CD4-positive, alpha-beta T cell treated with Interleukin-2 at 100 ng/mL for 4 hours (primary cell): ENCODE measurements at places on chromosomes 12 and 14.

GRCh38 chr12:62799126-62799736, 135.7 kb downstream of the PPM1H start:
- peak; percentile 68 for DNase-seq

GRCh38 chr12:78060186-78060585, 229.5 kb downstream of the NAV3 start:
- DNase-seq, result no peak

DNA sequence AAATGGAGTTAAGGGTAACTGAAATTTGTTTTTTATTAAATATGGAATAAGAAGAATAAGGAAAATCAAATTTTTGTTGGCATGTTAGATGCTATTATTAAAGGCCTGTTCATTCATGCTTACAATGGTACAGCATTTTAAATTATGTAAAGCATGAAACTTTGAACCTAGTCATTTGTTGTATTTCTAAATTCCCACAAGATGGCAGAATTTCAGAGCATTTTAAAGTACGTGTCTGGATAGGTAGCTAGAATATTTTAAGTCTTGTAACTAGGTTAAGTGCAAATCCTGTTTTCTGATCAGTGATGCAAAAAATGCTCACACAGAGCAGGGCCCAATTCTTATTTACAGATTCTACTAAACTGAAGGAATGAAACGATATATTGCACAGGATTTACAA, 585.6 kb upstream of the MIS18BP1 start:
- DNase-seq, result no peak

DNA sequence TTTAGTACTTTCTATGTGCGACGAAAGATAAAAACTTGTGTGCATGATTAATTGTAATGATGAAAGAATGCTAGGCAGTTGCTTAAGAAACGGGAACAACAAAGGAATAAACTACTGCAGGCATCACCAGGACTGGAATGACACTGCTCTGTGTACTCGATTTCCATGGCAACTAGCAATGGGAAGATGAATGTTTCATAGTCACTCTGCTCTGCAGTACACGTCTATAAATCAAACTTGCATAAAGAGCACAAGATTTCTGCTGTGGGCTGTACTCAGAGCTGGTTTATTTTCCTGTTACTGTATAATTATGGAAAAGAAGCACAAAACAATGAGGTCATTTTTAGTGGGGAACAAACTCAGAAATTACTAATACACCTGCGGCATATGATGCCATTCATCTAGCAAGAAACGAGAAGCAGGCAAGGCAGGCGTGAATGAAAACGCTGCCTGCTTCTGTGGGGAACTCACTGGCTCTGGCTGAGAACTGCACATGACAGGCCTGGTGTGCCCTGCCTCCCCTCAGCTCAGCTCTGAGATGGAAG, 41.8 kb downstream of the EFCAB11 start:
- DNase-seq, result no peak

- no peak for DNase-seq
Observed at GRCh38 chr12:118391424-118391823, 15.1 kb downstream of the SUDS3 start.

- no peak for DNase-seq
Observed at GRCh38 chr12:91772411-91772810, 373.2 kb downstream of the BTG1 start.

DNA sequence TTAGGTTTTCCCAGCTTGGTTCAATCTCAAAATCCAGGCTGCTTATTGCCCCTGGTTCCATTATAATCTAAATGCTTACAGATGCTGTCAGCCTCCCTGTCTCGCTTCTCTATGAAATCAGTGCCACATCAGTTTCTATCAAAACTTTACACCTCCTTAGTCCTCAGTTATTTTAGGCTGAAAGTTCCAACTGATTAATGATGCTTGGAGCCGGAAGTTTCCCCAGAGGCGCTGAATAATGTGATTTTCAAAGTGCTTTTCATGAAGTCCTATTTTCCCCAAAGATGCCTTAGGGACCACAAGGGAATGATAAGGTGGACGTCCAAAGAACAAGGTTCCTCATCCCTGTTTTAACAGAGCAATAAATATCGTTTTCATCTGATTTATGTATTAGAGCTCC, 262.4 kb upstream of the RMST start:
- DNase-seq, result no peak

DNA sequence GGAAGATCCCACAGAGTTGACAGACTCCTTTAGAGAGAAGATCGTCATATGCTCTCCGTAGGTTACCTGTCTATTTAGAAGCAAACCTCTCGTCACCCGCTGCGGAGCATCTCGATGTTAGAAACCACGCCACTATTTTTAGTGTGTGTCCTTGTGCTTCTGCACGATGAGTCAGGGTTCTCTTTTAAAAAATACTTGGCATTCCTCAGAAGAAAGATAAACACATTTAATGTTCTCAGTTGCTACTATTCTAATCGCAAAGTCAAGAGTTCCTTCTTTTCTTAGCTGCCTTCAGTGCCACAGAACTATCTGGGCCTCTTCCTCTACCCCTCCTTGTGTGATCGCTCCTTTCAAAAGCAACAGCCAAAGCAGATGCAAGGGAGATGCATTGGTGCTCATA, 192.4 kb downstream of the PELI2 start:
- no peak for DNase-seq

- DNase-seq, result no peak
Observed at GRCh38 chr12:125218952-125219351, 153.7 kb downstream of the AACS start.

- DNase-seq, result no peak
Observed at GRCh38 chr12:119742700-119743099, 74.8 kb downstream of the PRKAB1 start.

DNA sequence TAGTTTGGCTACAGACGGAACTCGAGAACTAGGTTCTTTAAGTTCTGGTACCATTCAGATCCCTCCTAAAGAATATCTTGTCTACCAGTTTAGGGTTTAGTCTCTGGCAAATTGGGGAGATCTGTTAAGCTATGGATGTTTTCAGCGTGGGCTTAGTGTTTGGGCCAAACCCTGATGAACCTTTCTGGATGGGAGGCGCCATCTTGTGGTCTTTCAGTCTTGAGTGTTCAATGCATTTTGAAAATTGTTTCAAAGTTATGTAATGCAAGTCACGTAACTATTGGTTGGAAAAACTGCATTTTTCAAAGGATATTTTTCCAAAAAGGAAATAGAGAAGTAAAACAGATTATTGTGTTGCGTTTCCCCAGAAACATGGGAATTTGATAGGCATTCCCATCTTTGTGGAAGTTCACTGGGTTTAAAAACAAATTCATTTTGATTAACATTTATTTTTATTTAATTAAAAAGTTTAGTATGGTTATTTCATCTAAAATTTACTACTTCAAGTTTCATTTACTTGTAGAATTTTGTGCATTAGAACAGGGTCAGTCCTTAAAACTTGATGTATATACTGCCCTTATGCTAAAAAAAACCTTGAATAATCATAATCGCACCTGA, 169.0 kb downstream of the PRIMA1 start:
- no peak for DNase-seq

- no peak for DNase-seq
Observed at GRCh38 chr12:5102261-5102789, 58.6 kb downstream of the KCNA5 start.

- DNase-seq, result no peak
Observed at GRCh38 chr14:40386433-40386832, 954.2 kb upstream of the FBXO33 start.

DNA sequence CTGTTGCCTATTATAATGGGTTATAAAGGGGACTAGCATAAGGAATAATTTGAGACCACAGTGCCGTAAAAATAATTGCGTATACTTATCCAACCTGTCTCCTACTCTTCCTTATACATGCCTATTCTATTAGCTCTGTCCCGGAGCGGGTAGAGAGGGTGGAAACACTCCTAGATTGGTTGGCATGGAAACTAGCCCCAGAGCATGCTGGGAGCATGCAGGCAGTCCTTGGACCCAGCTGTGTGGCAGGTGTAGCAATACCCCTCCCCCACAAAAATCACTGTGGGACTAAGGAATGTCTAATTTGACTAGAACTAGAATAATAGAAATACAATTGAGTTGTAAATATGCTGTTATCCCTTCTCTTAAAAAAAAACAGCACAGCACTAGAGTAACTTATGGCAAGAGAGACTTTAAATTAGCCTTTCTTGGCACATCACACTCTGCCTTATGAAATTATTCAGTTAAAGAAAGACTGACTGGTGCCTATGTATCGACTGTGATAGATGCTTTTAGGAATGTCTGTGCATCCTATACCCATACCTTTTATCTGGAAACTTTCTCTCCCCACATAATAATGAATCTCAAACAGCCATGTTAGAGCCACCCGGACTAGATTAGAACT, 244.0 kb upstream of the DAAM1 start:
- DNase-seq, result no peak

DNA sequence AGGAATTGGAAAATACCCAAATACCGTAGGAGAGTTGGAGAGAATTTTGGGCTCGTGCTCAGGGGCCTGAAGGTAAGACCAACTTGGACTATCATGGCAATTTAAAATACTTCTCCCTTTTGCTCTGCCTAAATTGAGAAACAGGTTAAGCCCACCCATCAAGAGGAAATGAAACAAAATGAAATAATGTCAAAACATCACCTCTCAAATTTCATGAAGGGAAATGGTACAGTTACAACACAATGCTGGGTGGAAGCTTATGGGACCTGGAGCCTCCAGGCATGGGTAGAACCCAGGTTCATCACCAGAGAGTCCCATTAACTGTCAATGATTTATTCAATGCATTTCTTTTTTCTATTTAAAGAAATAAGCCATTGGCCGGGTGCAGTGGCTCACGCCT, 33.7 kb downstream of the FOS start:
- DNase-seq, result no peak

DNA sequence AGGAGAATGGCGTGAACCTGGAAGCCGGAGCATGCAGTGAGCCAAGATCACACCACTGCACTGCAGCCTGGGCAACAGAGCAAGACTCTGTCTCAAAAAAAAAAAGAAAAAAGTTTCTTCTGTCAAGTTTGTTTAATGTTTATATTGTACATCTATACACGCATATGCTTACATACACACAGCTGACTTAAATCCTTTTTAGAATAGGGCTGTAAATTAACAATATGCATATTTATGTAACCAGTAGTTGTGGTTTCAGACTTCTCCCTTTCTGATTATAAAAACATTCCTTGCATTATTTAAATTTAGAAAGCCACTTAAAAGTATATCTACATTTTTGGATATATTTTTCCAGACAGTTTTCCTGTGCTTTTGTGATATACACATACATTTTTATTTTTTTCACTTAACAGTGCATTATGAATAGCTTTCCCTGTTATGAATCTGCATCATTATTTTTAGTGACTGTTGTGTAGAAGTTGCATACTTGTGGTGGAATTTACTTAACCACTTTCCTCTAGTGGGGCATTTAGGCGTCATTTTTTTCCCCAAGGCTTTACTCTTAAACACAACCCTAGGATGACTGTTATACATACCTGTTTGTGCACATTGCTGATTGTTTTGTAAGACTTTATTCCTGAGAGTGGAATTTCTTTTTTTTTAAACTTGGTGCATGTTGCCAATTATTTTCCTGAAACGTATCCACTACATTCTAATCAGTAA, 29.4 kb downstream of the POLR3B start:
- no peak for DNase-seq

GRCh38 chr12:31479516-31480210, 111.3 kb downstream of the DENND5B start:
- no peak for DNase-seq

DNA sequence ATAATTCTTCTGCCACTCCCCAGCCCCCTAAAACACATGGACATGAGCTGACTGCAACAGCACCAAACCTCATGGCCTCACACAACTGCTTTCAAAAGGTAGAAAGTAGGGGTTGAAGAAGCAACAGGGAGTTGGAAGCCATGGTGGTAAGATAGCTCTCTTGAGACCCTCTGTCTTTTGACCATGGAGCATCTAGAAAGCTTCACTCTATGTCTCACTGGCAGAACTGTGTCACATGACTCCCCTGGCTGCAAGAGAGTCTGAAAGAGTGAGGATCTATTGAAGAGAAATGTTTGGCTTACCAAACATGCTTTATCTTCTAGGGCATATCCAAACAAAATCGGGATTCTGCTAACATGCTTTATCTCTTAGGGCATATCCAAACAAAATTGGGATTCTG, 142.9 kb upstream of the WSCD2 start:
- DNase-seq, result no peak

GRCh38 chr12:101038289-101038871, 171.7 kb downstream of the SLC5A8 start:
- no peak for DNase-seq

- DNase-seq, result no peak
Observed at GRCh38 chr14:74604157-74604556, 7.9 kb downstream of the LTBP2 start.

DNA sequence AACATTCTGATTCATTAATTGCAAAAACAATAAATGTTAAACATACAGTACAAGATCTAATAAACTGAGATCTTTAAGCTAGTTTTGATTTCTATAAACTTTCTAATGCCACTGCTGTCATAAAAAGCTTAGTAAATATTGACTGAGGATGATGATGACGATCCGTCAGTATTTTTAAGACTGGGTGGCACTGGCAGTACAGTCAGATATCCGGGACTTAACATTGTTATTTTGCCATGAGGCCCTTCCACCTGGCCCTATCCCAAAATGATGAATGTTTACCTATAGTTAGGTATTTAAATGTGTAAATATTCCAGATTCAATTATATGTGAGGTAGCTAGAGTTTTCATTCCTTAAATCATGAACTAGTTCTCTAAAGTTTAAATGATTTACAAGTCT, 158.5 kb downstream of the FOXA1 start:
- DNase-seq, result no peak

DNA sequence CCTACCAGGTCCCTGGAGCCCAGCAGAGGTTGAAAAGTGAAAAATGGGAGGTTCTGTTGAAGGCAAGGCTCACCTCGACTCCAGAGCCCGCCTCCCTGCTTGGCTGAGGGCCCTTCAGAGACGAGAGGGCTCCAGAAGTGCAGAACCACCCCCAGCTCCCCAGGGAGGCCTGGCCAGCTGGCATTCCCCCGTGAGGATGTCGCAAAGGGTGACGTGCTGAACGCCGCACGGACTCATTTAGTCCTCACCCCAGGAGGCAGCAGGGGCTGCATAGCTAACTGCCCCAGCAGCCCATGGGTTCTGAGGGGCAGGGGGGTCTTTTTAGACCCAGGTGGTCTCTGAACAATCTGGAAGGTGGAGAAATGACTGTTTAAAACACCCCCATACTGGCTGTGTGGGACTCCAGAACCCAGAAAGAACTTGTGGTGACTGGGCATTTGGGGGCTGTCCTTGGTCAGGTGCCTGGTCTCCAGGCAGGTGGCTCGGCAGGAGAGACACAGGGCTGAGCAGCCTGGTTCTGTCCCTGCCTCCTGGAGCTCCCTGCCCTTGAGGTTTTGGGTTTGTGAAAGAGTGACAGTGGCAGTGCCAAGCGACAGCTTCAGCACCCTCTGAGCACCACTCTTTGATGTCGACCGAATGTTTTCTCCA, 32.0 kb downstream of the ANAPC7 start:
- DNase-seq, result no peak

- DNase-seq, result no peak
Observed at GRCh38 chr12:69501154-69501895, 31.1 kb downstream of the FRS2 start.

DNA sequence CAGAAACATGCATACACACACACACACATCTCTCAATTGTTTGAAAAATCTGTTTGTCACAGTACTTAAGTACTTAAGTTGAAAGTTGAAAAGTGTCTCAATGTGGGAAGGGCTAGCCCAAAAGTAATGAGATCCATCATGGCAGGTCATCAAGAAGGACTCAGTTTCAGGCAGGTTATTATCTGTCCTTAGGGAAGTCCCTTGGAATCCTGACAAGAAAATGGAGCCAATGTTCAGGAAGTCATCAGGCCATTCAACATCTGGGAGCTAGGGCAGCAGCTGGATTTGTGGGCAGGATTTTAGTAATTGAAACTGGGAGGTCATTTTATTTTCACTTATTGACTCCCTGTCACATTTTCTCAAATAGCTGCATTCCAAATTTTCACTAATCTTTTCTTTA, 56.0 kb downstream of the MSRB3 start:
- no peak for DNase-seq
